CD4-positive, alpha-beta T cell treated with Interleukin-4 for 1 hour (primary cell): ENCODE measurements at places on chromosomes 3 and 15.

DNA sequence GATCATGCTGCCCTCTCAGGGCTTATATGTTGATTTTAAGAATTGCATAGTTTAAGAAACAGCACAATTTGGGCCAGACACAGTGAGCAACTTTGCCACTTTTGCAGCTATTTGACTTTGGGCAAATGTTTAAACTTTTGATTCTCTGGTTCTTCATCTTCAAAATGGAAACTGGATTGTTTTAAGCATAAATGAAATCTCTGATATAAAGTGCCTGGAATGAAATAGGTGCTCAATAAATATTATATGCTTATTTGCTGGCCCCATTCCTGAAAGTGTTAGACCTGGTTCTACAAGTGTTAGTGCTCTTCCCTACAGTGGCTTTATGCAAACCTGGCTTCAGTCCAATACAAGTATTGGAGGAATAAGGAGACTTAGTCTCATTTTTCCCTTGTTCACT lies 33.1 kb upstream of the TSC22D2 start:
- DNase-seq: no peak

DNA sequence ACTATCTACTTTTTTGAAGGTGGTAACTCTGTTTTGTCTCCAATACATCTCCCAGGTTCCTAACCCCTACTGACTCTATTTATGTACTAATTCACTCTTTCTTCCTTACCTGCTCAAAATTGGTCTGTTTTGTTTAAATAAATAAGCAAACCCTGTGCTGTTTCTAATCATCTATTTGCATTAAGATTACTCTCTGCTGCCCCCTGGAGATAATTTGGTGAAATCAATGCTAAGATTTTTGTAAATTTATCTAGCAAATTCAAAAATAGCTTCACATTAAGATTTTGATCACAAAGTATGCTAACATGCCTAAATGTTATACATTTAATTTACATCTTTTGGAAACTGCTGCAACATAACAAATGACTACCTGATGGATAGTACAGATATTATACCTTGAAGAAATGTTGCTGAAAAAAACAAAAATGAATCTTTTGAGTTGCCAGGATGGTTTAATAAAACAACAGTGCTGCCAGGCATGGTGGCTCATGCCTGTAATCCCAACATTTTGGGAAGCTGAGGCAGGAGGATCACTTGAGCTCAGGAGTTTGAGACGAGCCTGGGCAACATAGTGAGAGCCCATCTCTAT lies 4.4 kb upstream of the CD200R1 start:
- DNase-seq: no peak

GRCh38 chr15:100999369-100999768 lies 80.2 kb downstream of the LRRK1 start:
- DNase-seq: no peak

- no peak for DNase-seq
These were observed 102.8 kb downstream of the FRMD5 start for GRCh38 chr15:44092221-44092620.

GRCh38 chr3:186519021-186519658 lies 25.0 kb downstream of the CRYGS start:
- peak; percentile 80 for DNase-seq

DNA sequence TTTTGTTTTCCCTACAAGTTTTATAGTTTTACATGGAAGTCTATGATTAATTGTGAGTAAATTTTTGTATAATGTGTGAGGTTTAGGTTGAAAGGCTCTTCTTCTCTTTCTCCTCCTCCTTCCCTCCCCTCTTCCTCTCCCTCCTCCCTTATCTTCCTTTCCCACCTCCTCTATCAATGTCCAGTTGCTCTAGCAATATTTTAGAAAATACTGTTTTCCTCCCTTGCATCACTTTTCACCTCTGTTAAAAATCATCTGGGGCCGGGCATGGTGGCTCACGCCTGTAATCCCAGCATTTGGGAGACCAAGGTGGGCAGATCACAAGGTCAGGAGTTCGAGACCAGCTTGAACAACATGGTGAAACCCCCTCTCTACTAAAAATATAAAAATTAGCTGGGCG lies 119.4 kb downstream of the FNDC3B start:
- no peak for DNase-seq

GRCh38 chr15:92168066-92168683 lies 225.5 kb upstream of the ST8SIA2 start:
- no peak for DNase-seq

GRCh38 chr3:55704521-55704920 lies 217.4 kb upstream of the WNT5A start:
- DNase-seq: no peak

GRCh38 chr3:138800248-138800647 lies 34.5 kb downstream of the PIK3CB start:
- DNase-seq: no peak

- DNase-seq: no peak
These were observed 369.4 kb downstream of the MAGI1 start for GRCh38 chr3:65669163-65669875.

DNA sequence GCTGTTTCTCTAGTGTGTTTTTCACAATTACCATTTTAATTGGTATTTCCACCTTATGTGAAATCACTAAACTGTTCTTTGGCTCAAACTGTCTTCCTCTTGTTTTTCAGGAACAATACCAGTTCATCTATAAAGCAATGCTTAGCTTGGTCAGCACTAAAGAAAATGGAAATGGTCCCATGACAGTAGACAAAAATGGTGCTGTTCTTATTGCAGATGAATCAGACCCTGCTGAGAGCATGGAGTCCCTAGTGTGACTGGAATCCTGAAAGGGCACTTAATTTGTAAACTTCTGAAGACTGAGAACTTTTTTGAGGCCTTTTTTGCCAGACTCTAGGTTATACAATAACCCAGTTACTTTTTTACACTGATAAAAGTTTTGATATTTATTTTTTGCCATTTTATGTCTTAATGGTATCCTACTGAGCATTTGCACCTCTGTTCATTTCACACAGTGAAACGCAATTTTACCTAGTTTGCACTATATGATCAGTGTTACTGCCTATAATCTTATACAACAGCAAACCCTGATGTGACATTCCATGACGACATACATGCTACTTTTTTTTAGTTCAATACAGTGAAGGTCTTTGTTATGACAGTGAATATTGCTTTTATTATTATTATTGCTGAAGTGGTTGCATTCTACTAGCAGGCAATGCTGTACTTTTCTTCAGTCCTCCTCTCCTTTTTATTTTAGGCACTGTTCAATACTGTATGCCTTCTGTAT lies 80.1 kb downstream of the FEZF2 start:
- DNase-seq: no peak

- no peak for DNase-seq
These were observed 39.5 kb downstream of the TIGIT start for GRCh38 chr3:114333180-114333922.
